ENCODE measurements at places on chromosomes 1 and 21. TPM values are rescaled to one million over a fixed set of nuclear protein-coding genes. Genes with fewer than 3 reads are reported as not detected.

The RGS8 gene
- under 0.01 TPM for total RNA-seq

The SYT14 gene
- 0.32 TPM for total RNA-seq

The MTARC1 gene
- 3.8 TPM for total RNA-seq

The SLC6A17 gene
- total RNA-seq = under 0.01 TPM

The PLA2G2A gene
- total RNA-seq = not detected

The SESN2 gene
- 7.4 TPM for total RNA-seq

The ZNF648 gene
- total RNA-seq = not detected

The FGR gene
- 0.49 TPM for total RNA-seq

The ZNF691 gene
- 9.6 TPM for total RNA-seq

The COL11A1 gene
- total RNA-seq = 0.25 TPM

The LCE3A gene
- not detected for total RNA-seq

Measured in bladder microvascular endothelial cell (primary cell).